ENCODE measurements at places on chromosomes 6 and 20. TPM values are rescaled to one million over a fixed set of nuclear protein-coding genes. Genes with fewer than 3 reads are reported as not detected.

DNA sequence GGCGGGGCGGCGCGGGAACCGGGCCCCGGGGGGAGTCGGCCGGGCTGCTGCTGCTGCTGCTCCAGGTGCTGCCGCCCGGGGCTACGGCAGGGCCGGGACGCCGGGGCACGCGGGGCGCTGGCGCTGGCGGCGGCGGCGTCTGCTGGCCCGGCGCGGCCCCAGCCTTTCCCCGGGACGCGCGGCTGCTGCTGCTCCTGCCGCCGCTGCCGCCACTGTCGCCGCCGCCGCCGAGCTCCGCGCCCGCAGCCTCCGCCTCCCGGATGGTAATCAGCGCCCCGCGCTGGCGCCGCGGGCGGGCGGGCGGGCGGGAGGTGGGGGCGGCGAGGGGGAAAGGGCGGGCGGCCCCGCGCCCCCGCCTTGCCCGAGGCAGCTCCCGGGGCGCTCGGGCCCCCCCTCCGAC is 306 bp downstream of the EBF4 start:
- no peak overlapping the region for H3K4me3 ChIP-seq
- peaks cover 45% of the 10 kb centered on the region for H3K27me3 ChIP-seq
- DNase-seq = no peak
- H3K4me1 ChIP-seq = peaks cover 8% of the 10 kb centered on the region
- H3K36me3 ChIP-seq = peaks cover 5% of the 10 kb centered on the region
- no peak overlapping the region for H3K27ac ChIP-seq

- H3K27me3 ChIP-seq = no peaks in the 10 kb centered on the region
- no peak overlapping the region for H3K27ac ChIP-seq
- H3K4me3 ChIP-seq = no peak overlapping the region
- peaks cover 29% of the 10 kb centered on the region for H3K4me1 ChIP-seq
Observed at GRCh38 chr6:145042559-145042958, 692.8 kb downstream of the EPM2A start.

DNA sequence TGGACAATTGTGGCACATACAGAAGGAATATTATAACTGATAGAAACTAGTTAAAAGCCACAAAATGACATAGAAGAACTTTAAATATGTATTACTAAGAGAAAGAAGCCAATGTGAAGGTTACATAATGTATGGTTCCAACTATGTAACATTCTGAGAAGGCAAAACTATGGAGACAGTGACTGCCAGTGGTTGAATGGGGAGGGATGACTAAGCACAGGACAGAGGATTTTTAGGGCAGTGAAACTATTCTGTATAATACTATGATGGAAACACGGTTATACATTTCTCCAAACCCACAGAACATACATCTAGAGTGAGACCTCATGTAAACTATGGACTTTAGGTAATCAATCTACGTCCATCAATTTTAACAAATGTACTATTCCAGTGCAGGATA is 22.4 kb downstream of the SYNCRIP start:
- peaks cover 76% of the 10 kb centered on the region for H3K36me3 ChIP-seq
- no peaks in the 10 kb centered on the region for H3K27me3 ChIP-seq
- no peak overlapping the region for H3K4me3 ChIP-seq
- no peak for DNase-seq

- H3K4me3 ChIP-seq = no peak overlapping the region
- no peak overlapping the region for H3K27ac ChIP-seq
- DNase-seq = no peak
- H3K36me3 ChIP-seq = no peaks in the 10 kb centered on the region
Observed at GRCh38 chr6:13177664-13178063, 150.7 kb downstream of the TBC1D7 start.

DNA sequence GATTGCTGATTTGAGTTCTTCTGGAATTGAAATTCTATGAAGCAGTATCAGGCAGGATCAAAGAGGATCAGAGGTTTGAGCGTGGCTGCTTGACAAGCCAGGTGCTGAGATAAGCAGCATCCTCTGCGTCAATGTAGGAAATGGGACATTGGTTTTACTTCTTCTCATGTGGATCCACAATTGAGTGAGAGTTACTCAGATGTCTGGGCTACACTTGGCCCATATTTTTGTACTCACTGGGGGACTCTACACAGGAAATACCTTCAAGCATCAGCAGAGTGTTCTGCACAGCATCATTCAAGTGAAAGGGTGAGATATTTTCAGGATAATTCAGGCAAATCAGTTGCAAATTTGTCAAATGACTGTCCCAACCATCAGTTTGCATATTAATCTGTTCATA is 613.9 kb upstream of the ARID1B start:
- H3K27ac ChIP-seq = no peak overlapping the region
- no peak for DNase-seq
- H3K27me3 ChIP-seq = 0 out of 2 replicates have a peak, but pooled peaks cover 1% of the 10 kb centered on the region
- peaks cover 24% of the 10 kb centered on the region for H3K4me1 ChIP-seq

OPRL1 gene
- total RNA-seq = 0.81 TPM

TMEM170B gene
- total RNA-seq = 0.18 TPM

Data from HFFc6 (cell line).